Endodermal cell (in vitro differentiated cells): ENCODE measurements at places on chromosomes 7 and 10. TPM values are rescaled to one million over a fixed set of nuclear protein-coding genes. Genes with fewer than 3 reads are reported as not detected.

CPN1 gene
- 0.31 to 0.71 TPM (median 0.61 TPM) in 3 replicates for total RNA-seq

JAKMIP3 gene
- 0.90 and 0.99 TPM in 2 replicates for total RNA-seq

C7orf33 gene
- total RNA-seq, result not detected in 3 replicates

DNA sequence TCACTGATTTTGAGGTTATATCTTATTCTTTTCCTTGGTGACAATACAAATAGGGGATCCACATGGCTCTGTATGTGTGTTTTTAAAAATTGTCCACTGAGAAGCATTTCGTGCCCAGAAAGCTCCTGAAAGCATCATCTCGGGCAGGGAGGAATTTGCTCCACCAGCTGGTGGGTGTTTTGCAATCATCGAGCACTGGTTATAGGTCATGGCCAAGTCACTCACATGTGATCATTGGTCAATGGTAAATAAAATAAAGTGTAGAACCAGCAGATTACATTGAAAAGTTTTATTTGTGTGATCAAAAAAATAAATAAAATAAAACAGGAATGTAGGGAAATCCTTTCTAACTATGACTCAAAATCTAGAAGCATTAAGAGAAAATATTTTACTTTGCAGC lies 23.0 kb upstream of the SNX13 start:
- H3K27me3 ChIP-seq, result no peaks in the 10 kb centered on the region
- H3K4me1 ChIP-seq, result no peaks in the 10 kb centered on the region
- no peak overlapping the region for H3K27ac ChIP-seq
- no peak overlapping the region for H3K4me3 ChIP-seq

DNA sequence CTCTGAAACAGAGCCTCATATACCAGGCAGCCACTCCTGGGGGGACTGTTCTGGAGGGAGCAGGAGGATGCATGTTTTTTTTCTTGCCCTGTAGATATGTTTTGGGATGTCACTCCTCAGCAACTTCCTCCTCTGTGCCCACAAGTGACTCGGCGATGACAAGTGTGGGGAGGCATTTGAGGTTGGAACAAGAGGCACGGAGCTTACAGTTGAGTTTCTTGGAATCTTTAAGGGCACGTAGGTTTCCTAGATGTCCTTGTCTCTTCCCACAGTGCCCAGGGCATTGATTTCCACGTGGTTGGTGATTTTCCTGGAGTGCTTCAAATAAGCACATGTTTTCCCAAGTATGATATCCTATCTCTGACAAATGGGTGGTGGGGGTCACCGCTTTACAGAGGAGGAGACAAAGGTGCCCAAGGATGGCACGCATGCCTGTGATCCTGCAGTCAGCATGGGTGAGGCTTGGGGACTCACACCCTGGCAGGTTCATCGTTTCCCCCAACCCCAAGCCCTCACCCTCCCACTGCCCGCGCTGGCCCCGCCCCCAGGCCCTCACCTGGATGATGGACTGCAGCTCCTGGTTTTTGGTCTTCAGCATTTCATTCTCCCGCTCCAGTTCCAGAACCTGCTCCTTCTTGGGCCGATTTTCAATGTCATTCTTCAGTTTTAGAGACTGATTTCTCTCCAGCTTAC lies 95.2 kb upstream of the GNA12 start:
- peak; percentile 33 for DNase-seq
- no peaks in the 10 kb centered on the region for H3K4me1 ChIP-seq
- no peak overlapping the region for H3K27ac ChIP-seq
